ENCODE measurements at places on chromosomes 4 and X. TPM values are rescaled to one million over a fixed set of nuclear protein-coding genes. Genes with fewer than 3 reads are reported as not detected.

The ZNF275 gene
- total RNA-seq: 14.7 TPM

The CFAP299 gene
- total RNA-seq: not detected

GRCh38 chr4:151573945-151574344 is 165.0 kb downstream of the FHIP1A start:
- DNase-seq: no peak

The UGT2B17 gene
- total RNA-seq: not detected

DNA sequence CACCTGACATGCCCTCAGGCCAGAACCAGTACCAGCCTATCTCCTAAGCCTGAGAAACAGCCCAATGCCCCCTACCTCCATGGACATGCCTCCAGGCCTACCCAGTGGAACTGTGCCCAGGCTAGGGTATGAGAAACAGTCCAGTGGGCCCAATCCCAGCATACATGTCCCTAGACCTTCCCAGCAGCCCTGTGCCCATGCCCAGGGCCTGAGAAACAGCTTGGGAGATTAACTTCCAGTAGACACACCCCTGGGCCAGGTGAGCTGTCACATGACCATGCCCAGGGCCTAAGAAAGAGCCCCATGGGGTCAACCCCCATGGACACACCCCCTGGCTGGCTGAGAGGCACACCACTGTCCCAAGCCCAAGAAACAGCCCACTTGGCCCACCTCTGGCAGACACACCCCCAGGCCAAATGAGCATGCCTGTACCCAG is 78.8 kb downstream of the CBR4 start:
- DNase-seq: no peak

DNA sequence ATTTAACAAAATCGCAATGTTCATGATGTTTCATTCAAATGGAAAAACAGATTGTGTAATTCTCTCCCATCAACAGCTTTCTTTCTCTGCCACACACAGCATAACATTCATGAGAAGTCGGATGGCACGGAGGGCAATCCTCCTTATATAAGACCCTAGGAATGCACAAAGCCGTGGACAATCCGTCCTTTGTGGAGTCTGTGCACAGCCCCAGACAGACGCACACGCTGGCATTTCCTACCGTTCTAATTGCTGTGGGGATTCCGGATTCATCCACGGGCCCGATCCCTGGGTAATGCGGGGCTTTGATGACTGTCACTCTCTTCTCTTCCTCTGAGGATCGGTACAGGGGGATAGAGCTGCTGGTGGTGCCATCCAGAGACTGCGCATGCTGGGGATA is 121.9 kb upstream of the PDLIM3 start:
- DNase-seq: no peak

DNA sequence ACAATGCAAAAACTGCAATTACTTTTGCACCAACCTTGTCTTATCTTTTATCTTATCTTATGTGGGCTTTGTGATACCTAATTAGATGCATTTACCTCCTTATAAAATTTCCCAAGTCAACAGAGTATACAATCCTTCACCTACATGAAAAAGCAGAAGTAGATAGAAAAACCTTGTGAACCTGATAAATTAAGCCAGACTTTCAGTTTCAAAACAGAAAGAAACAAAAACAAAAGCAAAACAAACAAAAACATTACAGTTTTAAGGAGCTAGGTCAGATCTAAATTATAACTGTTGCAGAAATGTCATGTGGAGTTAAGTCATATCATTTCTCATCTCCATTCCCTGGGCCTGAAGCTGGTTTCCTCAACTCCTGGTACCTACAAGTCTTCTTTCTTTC is 24.9 kb upstream of the CXXC4 start:
- no peak for DNase-seq

The NCAPG gene
- total RNA-seq: 105 TPM

The TRAPPC2 gene
- 18.3 TPM for total RNA-seq

The SORCS2 gene
- 0.06 TPM for total RNA-seq

Measured in A673 (cell line).